ENCODE measurements at places on chromosomes 1 and 21.

- DNase-seq, result no peak
Measured at GRCh38 chr21:35796844-35797243, 263.5 kb downstream of the SETD4 start.

- DNase-seq, result peak; percentile 57
Measured at GRCh38 chr21:29145354-29145782, 14.9 kb downstream of the MAP3K7CL start.

GRCh38 chr1:73673971-73674370 is 524.0 kb downstream of the LRRIQ3 start:
- no peak for DNase-seq

GRCh38 chr1:153261281-153262069 is 2.0 kb downstream of the LORICRIN start:
- DNase-seq, result peak; percentile 64

GRCh38 chr1:192592981-192593708 is 17.6 kb downstream of the RGS1 start:
- no peak for DNase-seq

DNA sequence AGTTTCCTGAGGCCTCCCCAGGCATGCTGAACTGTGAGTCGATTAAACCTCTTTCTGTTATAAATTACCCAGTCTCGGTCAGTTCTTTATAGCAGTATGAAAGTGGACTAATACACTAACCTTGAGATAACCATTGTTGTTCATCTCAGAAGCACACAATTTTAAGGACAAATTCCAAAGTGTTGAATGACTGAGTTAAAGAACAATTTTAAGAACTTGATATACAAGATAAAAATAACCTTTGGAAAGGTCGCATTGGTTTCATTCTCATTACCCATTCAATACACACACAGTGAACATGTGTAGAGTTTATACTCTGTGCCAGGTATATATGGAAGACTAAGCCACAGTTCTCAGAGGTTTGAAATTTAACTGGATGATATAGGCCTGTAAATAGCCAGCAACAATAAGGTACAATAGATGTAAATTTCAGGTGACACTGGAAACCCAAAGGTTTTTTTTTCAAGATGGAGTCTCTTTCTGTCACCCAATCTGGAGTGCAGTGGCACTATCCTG is 19.1 kb upstream of the SRSF10 start:
- DNase-seq, result no peak

DNA sequence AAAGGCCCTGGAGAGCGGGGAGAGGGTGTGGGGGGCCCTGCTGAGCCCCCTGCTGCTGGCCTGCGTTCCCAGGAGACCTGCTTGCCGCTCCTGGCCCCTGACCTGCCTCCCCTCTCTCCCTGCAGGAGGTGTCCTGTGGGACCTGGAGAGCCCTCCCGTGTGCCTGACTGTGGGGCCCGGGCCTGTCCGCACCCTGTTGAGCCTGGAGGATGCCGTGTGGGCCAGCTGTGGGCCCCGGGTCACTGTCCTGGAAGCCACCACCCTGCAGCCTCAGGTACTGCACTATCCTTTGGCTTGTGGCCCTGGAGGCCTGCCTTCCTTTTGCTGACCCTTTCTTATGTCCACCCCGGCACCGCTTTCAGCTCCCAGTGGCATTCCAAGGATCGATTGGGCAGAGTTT is 90.8 kb upstream of the ACTL8 start:
- no peak for DNase-seq

DNA sequence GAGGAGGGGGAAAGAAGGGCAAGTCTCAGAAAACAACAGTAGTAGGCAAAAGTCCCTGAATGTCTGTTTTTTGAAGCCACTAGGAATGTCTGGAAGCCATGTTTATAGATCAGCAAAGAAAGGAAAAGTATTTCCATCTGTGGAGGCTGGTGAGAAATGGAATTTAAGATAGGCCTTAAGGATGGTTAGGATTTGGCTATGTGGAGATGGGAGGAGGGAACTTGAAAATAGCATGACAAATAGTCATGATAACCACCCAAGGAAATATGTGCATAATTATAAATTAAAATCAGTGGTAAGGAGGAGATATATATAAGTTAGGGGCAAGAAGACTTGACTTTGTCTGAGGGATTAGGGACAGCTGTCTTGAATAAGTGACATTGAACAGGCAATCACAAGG is 33.8 kb upstream of the FGGY start:
- DNase-seq, result no peak

GRCh38 chr1:102733491-102734236 is 374.7 kb downstream of the COL11A1 start:
- DNase-seq, result no peak

- DNase-seq, result no peak
Measured at GRCh38 chr1:219304227-219305226, 130.8 kb downstream of the LYPLAL1 start.

DNA sequence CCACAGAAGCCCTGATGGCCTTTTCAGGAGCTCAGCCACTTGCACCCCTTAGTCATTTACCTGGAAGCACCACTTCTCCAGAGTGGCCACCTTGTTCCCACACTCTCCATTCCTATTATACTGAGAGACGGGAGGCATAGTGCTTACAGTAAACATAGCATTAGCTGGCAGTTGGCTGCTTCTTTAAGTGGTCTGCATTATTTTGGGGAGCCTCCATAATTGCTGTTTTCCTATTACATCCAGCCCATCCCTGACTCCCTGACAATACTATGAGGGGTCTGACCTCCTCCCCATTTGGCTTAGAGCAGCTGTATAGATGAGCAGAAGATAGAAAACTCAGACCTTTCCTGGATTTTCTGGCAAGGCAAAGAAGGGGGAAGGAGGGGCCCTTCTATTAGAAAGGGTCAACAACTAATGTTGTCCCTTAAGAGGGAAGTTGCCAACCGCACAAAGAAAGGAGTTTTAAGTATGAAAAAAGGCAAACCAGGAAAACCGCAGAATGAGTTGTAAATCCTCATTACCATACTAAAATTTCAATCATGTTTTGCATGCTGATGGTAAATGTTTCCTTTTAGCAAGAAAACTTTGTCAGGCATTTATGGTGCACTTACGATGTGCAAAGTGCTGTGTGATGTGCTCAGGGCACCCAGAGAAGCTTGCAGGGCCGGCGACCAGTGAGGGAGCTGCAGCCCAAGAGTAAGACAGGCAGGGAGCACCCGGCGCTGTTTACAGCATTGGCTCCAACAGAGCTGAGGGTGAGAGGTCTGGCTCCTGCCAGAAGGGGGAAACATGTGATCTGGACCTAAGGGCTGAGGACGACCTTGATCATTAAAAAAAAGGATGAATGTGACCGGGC is 167.3 kb downstream of the ZZZ3 start:
- peak; percentile 39 for DNase-seq

DNA sequence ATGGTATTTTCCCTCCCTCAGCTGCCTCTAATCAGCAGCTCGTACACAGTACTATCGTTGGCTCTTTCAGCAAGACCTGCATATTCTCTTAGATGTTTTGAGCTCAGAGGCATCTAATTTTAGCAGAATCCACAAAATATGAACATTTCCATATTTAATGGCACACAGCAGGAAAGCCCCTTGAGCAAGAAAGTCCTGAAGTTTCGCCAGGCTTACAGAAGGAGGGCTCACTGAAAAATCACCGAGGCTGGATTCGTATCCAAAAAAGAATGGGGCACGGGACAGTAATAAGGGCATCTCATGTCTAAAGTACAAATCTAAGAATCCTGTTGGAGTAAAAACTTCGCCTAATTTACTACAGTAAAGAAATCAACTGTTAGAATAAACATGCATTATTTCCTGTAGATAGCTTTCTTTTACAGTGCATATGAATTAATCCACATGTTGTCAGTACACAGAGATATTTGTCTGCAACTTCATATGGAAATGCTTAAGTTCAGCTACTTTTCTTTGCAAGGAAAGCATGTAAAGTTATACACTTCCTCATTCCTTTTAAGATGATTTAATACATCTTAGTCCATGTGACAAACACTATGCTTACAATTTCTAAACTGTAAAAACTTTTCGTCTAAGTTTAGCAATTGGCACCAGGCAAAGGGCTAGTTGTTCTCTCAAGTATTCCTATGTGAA is 1205.3 kb upstream of the ADGRL4 start:
- DNase-seq, result no peak

DNA sequence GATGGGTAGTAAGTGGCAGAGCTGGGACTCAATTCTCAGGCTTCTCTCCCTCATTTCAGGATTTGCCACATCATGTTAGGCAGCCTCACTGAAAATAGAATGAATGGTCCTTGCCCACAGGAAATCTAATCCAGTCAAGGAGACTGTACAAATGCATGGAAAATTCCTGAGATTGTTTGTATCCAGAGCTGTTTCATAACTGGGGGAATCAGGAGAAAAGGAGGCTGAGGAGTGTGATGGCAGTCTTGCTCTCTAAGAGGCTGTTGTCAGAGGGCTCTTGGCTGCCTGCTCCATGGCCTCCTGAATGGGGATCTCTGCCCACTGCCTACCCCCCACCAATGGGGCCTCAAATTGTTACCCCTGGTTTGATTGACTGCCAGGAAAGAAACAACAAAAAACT is 141.9 kb upstream of the TNR start:
- DNase-seq, result no peak

- peak; percentile 89 for DNase-seq
Measured at GRCh38 chr1:99685516-99686180, 39.7 kb downstream of the PALMD start.

DNA sequence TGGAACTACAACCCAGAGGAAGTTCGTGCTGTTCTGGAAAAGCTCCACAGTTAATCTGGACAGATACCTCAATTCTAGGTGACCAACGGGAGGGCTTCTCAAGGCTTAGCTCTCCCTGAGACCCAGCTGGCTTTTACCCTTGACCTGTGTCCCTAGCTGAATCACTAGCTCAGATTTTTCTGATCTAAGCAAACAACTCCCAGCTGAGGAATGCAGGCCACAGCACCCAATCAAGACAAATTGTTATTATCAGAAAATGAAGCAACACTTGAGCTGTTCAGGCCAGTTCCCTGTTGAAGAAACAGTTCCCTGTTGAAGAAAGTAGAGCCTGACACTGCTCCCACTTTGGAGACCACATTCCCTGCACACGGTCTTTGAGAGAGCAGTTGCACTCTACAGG is 16.0 kb downstream of the DIO1 start:
- DNase-seq, result no peak

GRCh38 chr1:52238887-52239707 is 97.2 kb downstream of the ZFYVE9 start:
- no peak for DNase-seq

DNA sequence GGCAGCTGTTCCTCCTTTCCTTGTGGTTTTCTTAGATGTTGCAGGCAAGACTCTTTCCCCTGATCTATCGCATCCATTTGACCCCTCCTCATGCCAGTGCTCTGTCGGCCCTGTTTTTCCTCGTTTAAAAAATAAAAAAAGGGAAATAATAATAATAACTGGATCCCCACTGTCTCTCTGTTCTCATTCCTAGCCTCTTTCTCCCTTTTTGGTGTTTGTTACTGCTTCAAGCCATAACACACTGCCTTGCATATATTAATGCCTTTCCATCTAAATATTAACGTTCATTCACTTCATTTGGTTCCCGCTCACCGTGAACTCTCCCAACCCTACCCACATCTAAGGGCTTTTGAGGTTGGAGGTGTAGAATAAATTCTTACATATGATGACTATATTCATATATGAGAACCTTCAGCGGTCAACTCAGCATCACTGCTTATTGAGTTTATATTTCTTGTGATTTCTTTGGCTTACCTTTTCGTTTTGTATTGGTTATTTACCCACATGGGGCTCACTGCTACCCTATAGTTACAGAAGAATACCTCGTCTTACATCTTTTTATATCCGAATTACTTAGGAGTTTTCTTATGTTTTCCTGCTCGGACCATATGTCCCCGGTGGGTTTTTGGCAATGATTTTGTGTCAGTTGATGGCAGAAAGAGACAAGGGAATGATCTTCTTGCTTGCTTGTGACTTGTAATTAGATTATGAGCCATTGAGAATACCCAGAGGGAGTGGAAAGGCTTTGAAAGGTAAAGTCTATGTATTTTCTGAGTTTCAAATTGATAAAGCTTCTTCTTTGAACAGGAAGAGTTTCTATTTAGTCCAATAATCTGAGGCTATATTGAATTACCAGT is 805 bp downstream of the ATG4C start:
- no peak for DNase-seq

GRCh38 chr1:44260792-44261170 is 47.5 kb downstream of the DMAP1 start:
- no peak for DNase-seq

DNA sequence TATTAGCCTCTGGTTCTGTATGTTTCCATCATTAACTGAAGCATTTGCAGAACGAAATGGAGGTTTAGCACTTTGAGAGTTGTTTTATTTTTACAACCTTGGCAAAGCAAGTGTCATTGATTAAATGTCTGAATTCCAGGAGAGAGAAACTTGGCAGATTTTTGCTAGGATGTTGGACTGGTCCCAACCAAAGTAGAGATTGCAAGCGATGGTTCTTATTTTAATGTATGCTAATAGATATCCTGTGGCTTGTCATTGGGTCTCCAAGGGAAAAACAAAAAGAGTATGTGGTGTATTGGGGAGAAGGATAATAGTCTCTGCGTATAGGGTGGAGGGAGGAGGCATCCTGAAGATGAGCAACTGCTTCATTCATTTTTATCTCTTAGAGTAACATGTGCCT is 457.2 kb upstream of the RUNX1 start:
- DNase-seq, result no peak

DNA sequence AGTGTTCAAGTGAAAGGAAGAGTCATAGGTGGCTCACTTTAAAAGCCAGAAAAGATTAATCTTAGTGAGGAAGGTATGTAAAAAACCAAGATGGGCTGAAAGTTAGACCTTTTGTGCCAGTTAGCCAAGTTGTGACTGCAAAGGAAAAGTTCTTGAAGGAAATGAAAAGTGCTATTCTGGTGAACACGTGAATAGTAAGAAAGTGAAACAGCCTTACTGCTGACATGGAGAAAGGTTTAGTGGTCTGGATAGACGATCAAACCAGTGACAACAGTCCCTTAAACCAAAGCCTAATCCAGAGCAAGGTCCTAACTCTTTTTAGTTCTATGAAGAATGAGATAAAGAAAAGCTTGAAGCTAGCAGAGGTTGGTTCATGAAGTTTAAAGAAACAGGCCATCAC is 106.4 kb downstream of the CTH start:
- no peak for DNase-seq

DNA sequence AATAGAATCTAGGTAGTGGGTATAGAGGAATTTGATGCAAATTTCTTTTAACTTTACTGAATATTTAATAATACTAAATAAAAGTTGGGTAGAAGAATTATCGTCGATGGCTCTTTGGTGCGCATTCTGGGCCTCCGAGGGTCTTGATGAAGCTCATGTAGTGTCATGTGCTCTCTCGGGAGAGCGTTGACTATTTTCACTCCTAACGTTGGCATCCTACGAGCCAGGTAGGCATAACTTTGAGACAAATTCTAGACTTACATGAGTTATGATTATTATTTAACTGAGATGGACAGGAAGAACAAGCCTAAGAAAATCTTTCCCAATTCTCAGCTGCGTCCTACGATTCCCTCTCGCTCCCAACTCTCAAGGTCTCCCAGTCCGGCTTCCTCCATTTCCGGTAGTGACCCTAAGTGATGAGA is 550 bp upstream of the PCAT6 start:
- DNase-seq, result no peak

DNA sequence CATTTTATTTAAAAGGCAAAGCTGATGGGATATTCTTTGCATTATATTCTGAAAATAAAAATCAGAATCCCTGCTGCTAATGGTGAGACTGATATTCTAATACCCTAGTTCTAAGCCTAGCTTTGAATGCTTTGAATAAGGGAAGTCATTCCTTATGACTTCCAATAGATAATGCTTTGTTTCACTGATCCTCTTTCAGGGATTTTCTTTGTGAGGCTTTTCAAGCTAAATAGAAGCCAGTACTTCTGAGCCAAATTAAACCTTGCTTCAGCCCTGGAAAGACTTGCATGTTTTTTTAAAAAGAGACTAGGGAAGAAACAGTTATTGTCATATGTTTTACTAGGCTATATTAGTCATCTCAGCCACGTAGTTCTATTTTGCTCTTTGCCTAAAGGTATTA is 68.5 kb upstream of the CACYBP start:
- no peak for DNase-seq
